Activated CD8-positive, alpha-beta T cell treated with anti-CD3 and anti-CD28 coated beads, Interleukin-2, amount 10 ng/mL, durations not matched to agents 7 days and 5 days (primary cell): ENCODE measurements at places on chromosomes 2 and 18. TPM values are rescaled to one million over a fixed set of nuclear protein-coding genes. Genes with fewer than 3 reads are reported as not detected.

DNA sequence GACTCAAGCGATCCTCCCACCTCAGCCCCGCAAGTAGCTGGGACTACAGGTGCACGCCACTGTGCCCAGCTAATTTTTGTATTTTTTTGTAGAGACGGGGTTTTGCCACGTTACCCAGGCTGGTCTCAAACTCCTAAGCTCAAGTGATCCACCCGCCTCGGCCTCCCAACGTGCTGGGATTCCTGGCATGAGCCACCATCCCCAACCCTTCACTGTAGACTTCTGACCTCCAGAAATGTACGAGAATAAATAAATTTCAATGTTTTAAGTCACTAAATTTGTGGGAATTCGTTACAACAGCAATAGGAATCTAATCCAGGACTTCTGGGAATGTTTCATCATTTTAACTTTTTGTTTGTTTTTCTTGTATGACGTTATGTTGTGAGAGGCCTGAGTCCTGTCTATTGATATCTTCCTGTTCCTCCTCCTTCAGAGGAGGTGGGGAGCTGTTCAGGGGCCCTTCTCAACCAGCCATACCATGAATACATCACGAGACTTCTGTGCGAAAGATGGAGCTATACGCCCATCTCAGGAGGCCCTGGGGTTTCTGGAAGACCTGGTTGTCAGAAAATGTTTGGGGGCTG is 40.0 kb downstream of the TEX44 start:
- no peak overlapping the region for H3K4me3 ChIP-seq
- peaks cover 10% of the 10 kb centered on the region for H3K4me1 ChIP-seq
- no peak for DNase-seq
- no peaks in the 10 kb centered on the region for H3K27me3 ChIP-seq
- H3K36me3 ChIP-seq: no peaks in the 10 kb centered on the region

- no peak overlapping the region for H3K27ac ChIP-seq
- peak; percentile 67 for DNase-seq
- peaks cover 50% of the 10 kb centered on the region for H3K27me3 ChIP-seq
These were observed 12.0 kb downstream of the SIGLEC15 start for GRCh38 chr18:45837283-45838070.

DNA sequence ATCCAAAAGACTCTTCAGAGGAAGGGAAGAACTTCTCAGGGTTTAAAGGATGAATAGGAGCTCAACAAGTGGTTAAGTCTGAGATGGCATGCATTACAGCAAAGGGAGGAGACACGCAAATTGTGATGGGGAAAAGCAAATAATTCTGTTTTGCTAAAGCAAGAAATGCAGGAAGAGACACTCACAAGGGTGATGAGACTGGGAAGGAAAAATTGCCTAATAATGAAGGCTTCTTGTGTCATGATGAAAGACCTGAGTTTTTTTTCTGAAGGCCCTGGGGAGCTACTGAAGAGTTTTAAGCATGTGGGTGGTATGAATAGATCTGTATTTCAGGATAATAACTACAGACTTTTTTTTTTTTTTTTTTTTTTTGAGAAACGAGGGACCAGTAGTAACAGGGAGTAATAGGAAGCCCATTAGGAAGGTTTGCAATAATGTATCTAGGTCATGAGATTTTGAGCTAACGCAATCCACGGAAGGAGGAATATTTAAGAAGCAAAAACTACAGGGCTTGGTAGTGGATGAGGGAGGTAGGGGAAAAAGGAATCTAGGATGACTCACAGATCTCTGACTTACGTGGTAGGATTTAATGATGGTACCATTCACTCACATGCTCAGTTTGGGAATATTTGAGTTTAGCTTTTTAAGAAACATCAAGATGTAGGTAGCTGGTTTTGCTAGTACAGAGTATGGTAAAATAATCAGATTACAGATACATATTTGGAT is 16.0 kb upstream of the SERPINB3 start:
- H3K36me3 ChIP-seq: no peaks in the 10 kb centered on the region
- no peaks in the 10 kb centered on the region for H3K27me3 ChIP-seq
- H3K27ac ChIP-seq: no peak overlapping the region

- H3K27ac ChIP-seq: no peak overlapping the region
- H3K4me3 ChIP-seq: no peak overlapping the region
- no peaks in the 10 kb centered on the region for H3K36me3 ChIP-seq
- no peaks in the 10 kb centered on the region for H3K27me3 ChIP-seq
- H3K4me1 ChIP-seq: no peaks in the 10 kb centered on the region
These were observed 286.0 kb downstream of the TSN start for GRCh38 chr2:122041455-122041854.

DNA sequence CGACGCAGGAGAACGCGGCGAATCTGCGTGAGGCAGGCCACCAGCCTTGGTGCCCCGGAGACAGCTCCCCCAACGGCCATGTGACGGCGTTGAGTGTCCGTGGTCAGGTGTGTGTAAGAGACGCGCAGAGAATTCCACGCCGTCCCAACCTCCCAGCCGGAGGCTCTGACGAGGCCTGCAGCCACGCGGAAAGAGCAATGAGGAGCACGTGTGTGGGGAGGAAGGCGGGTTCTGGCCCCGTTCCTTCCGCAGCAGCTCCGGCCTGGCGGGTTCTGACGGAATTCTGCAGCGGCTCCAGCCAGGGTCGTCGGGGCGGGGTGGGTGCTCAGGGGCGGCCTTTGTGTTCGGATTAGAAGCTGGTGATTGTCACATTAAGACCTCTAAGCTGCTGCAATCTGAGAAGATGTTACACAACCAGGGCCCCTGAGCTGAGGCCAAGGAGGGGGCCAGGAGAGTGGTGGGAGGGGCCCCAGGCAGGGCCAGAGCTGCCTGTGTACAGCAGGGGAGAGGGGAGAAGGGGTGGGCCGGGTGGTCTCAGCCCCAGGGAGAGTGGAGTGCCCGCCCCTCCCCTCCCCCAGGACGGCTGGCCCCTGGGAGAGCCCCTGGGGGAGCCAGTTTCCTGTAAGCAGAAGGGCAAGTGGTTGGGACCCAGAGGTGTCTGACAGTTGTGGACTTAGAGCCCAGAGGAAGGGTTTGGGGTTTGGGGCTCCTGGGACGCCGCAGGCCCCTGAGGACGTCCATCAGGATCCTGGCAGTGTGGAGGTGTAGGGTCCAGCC is 5.1 kb upstream of the GAL3ST2 start:
- peaks cover 7% of the 10 kb centered on the region for H3K4me1 ChIP-seq
- no peak overlapping the region for H3K4me3 ChIP-seq
- H3K36me3 ChIP-seq: no peaks in the 10 kb centered on the region
- no peak for DNase-seq
- H3K27me3 ChIP-seq: no peaks in the 10 kb centered on the region
- peak overlapping the region; percentile 47 for H3K27ac ChIP-seq

DNA sequence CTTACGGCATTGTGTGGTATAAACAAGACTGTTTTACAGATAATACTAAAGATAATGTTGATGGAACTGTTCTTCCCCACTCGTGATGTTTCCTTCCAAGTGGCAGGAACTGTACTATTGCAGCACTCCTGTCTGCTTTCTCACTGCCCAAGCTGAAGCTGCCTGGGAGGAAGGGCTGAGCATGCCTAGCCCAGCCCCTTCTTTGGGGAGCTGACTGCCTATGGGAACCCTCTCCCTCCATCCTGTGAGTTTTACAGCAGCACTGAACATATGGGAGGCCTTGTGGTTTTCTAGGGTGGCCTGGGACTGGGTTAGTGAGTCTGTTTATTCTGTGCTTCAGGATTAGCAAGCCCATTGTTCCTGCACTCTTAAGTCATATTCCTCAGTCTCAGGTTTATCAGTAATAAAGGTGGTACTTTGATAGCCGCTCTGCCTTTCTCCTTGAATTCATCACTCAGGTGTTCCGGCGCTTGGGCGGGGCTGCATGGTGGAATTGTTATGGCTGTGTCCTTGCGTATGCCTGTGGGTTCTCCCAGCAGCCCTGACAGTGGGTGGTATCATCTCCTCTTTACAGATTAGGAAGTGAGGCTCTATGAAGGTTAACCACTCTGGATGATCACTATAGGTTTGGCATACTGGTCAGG is 379.7 kb downstream of the PTPRM start:
- H3K4me1 ChIP-seq: no peaks in the 10 kb centered on the region
- H3K27me3 ChIP-seq: no peaks in the 10 kb centered on the region
- H3K27ac ChIP-seq: no peak overlapping the region
- H3K4me3 ChIP-seq: no peak overlapping the region

GRCh38 chr18:73774811-73775509 is 372.7 kb downstream of the FBXO15 start:
- H3K36me3 ChIP-seq: no peaks in the 10 kb centered on the region
- DNase-seq: no peak
- no peak overlapping the region for H3K4me3 ChIP-seq
- no peaks in the 10 kb centered on the region for H3K27me3 ChIP-seq

DNA sequence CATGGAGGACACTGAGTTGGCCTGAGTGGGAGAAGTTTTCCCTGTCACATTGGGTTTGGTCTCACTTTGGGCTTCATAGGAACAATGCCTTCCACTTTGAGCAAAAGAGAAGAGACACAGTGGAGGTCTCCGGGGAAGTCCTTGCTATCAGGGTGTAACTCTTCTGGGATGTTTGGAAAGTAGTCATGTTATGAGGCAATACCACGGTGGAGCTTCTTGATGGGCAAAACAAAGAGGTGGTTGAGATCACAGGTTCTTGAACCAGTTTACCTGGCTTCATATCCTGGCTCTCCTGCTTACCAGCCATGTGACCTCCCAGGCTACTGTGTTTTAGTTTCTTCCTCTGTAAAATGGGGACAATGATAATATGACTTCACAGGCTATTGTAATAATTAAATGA is 478.6 kb downstream of the SLC4A3 start:
- no peak overlapping the region for H3K4me3 ChIP-seq
- no peaks in the 10 kb centered on the region for H3K27me3 ChIP-seq
- no peaks in the 10 kb centered on the region for H3K36me3 ChIP-seq
- no peak overlapping the region for H3K27ac ChIP-seq

- H3K4me1 ChIP-seq: no peaks in the 10 kb centered on the region
- no peaks in the 10 kb centered on the region for H3K27me3 ChIP-seq
- no peaks in the 10 kb centered on the region for H3K36me3 ChIP-seq
- no peak for DNase-seq
- no peak overlapping the region for H3K27ac ChIP-seq
These were observed 257.1 kb upstream of the SPOPL start for GRCh38 chr2:138244501-138244925.

GRCh38 chr2:133414486-133415209 is 153.6 kb downstream of the NCKAP5 start:
- no peaks in the 10 kb centered on the region for H3K27me3 ChIP-seq
- H3K27ac ChIP-seq: no peak overlapping the region
- H3K4me1 ChIP-seq: no peaks in the 10 kb centered on the region
- no peak overlapping the region for H3K4me3 ChIP-seq
- no peaks in the 10 kb centered on the region for H3K36me3 ChIP-seq

DNA sequence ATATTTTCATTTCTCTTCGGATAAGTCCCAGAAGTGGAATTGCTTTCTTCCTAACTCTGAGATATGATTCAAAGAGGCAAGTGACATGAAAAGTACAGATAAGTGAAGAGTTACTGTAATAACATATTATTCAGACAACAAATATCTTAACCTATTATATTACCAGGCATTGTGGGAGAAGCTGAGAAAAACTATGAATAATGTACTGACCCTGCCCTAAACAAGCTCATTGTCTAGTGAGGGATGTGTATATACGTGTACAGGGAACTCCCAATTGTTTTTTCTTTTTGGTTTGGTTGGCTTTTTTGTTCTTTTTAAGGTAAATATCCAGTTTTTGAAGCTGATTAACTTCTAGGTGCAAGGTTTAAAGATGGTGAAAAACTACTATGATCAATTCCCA is 26.5 kb downstream of the NCKAP1 start:
- H3K4me3 ChIP-seq: no peak overlapping the region
- no peak overlapping the region for H3K27ac ChIP-seq
- H3K4me1 ChIP-seq: no peaks in the 10 kb centered on the region

GRCh38 chr2:176999301-176999700 is 213.3 kb upstream of the HNRNPA3 start:
- no peak overlapping the region for H3K4me3 ChIP-seq
- no peak overlapping the region for H3K27ac ChIP-seq
- DNase-seq: no peak
- H3K27me3 ChIP-seq: no peaks in the 10 kb centered on the region

DNA sequence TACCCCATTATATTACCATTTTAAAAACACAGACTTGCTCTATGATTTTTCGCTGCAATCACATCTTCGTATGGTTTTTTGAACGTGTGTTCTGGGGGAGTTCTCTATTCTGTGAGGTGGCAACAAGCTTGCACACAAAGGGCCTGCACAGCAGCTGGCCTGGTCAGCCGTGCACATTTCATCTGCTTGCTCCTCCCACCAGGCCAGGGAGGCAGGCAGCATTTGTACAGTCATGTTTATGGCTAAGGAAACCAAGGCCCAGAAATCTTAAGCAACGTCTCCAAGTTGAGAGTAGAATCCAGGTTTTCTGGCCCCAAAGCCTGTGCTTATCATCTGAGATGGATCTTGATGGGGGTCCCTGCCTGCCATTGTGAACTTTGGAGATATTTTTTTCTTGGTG is 106.4 kb upstream of the SMIM21 start:
- no peak overlapping the region for H3K4me3 ChIP-seq
- H3K4me1 ChIP-seq: no peaks in the 10 kb centered on the region
- no peak for DNase-seq
- no peak overlapping the region for H3K27ac ChIP-seq
- no peaks in the 10 kb centered on the region for H3K36me3 ChIP-seq
- no peaks in the 10 kb centered on the region for H3K27me3 ChIP-seq

DNA sequence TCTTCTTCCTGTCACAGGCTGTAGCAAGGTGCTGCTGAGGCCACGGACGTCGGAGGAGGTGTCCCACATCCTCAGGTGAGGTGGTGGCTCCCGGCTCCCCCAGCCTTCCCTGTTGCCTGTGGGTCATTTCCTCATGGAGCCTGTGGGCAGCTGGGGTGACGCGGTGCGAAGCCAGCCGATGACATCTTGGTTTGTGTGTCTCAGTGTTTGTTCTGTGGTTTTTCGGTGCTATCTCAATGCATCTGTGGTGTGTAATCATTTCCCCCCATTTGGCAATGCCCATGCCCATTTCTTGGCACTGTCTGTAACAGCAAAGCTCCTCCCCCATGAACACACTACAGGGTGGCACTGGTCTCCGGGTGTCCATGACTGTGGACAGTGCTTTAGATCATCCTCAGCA is 6.6 kb downstream of the D2HGDH start:
- H3K27ac ChIP-seq: peak overlapping the region; percentile 53
- peak; percentile 47 for DNase-seq
- H3K27me3 ChIP-seq: no peaks in the 10 kb centered on the region
- H3K36me3 ChIP-seq: peaks cover 25% of the 10 kb centered on the region
- peaks cover 49% of the 10 kb centered on the region for H3K4me1 ChIP-seq

The DTNB gene
- total RNA-seq: 29.2 TPM

The ALPI gene
- total RNA-seq: not detected

The MEIS1 gene
- not detected for total RNA-seq

The EPB41L3 gene
- total RNA-seq: 0.10 TPM

The SCG2 gene
- not detected for total RNA-seq

The CFAP221 gene
- not detected for total RNA-seq

The IL36A gene
- total RNA-seq: 0.29 TPM

The TTC39C gene
- total RNA-seq: 71.5 TPM

The TMEM163 gene
- not detected for total RNA-seq

The TMEM150A gene
- 1.7 TPM for total RNA-seq
